ENCODE measurements at places on chromosomes 13 and 19. TPM values are rescaled to one million over a fixed set of nuclear protein-coding genes. Genes with fewer than 3 reads are reported as not detected.

SMIM44 gene
- total RNA-seq: not detected

CEBPA gene
- total RNA-seq: 0.10 TPM

HAUS5 gene
- total RNA-seq: 52.2 TPM

TMEM143 gene
- 19.0 TPM for total RNA-seq

CBY2 gene
- not detected for total RNA-seq

MEIOSIN gene
- total RNA-seq: not detected

METTL21C gene
- total RNA-seq: not detected

DNA sequence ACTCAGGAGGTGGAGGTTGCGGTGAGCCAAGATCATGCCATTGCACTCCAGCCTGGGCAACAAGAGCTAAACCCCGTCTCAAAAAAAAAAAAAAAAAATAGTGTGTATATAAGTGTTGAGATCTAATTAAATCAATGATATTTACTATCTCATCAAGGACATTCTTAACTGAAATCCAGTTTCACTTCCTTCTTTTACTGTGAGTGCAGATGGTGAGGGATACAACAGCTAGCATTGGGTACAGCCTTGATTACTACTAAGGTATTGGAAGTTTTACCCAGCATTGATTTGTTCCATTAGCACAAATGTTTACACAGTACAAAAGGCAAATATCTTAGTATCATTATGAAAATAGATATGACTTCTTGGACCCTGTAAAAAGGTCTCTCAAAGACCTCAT is 546.6 kb downstream of the KCTD12 start:
- no peaks in the 10 kb centered on the region for H3K27me3 ChIP-seq
- H3K4me1 ChIP-seq: no peaks in the 10 kb centered on the region
- no peak for DNase-seq
- no peaks in the 10 kb centered on the region for H3K36me3 ChIP-seq

GRCh38 chr13:75329723-75330122 is 152.2 kb downstream of the TBC1D4 start:
- no peak overlapping the region for H3K4me3 ChIP-seq
- no peak overlapping the region for H3K27ac ChIP-seq
- peaks cover 18% of the 10 kb centered on the region for H3K4me1 ChIP-seq
- no peak for DNase-seq

GRCh38 chr19:41705393-41706174 is 2.8 kb upstream of the CEACAM5 start:
- peak; percentile 34 for DNase-seq
- H3K4me3 ChIP-seq: no peak overlapping the region
- no peaks in the 10 kb centered on the region for H3K36me3 ChIP-seq
- H3K27ac ChIP-seq: no peak overlapping the region
- peaks cover 4% of the 10 kb centered on the region for H3K4me1 ChIP-seq
- H3K27me3 ChIP-seq: peaks cover 4% of the 10 kb centered on the region

CD22 gene
- not detected for total RNA-seq

DNA sequence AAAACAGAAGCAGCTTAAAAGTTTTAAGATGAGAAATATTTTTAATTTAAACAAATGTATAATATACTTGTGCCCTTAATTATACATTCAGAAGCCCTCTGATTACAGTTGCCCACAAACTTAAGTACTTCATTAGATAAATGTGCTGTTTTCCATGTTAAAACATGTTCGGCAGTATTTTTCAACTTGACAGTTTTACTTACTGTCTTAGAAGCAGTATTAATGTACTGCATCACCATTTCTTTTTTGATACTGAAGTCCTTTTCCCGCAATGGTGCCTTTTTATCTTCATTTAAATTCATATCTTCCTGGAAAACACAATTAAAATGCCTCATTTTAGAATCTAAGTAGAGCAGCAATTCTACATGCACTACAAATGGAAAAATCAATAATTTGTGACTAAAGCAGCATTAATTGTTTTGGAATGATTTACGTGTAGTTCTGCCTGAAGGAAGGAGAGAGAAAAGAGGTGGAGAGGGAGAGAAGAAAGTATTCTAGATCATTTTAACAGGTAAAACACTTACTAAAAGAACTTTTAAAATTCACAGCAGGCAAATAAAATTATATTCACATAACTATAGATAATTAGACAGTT is 70.2 kb downstream of the DIAPH3 start:
- no peak overlapping the region for H3K4me3 ChIP-seq
- no peak for DNase-seq
- peaks cover 27% of the 10 kb centered on the region for H3K36me3 ChIP-seq
- no peaks in the 10 kb centered on the region for H3K27me3 ChIP-seq
- no peaks in the 10 kb centered on the region for H3K4me1 ChIP-seq
- H3K27ac ChIP-seq: no peak overlapping the region

Data from activated CD4-positive, alpha-beta T cell treated with anti-CD3 and anti-CD28 coated beads, Interleukin-2, amount 10 ng/mL, durations not matched to agents 7 days and 5 days (primary cell).